ENCODE measurements at places on chromosomes 6 and 20.

DNA sequence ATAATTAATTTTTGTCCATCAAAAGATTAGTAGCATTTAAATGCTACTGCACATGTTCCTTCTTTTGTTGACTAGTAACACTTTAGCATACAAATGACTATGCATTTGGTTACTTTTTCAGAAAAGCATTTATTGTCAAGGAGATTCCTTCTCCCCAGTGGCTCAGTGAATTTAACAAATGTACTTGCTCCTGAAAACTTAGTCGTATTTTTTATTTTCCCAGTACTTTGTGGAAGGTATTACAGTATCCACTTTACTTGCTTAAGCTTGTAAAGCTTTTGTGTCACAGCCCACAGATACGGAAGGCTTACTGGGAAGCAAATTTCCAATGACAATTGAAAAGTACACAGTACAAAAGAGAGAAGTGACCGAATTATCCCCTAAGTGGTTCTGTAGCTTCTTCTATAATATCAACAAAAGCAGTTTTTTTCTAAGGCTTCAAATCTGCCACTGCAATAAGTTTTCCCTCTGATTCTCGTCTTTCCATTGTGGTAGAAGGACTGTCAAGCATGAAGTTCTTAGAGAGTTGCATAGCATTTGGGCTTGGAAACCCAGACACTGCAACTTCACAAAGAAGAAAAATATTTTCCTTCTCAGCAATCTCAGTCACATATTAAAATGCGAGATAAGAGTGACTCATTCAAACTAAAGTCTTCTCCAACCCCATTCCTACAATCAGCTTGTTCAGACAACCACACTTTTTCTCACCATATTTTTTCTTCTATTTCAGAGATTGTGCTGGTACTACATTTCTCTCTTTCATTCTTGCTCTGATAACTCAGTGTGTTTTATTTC is 431.2 kb downstream of the GRIK2 start:
- no peak for DNase-seq

- no peak for DNase-seq
Measured at GRCh38 chr6:166736634-166737033, 109.6 kb upstream of the RPS6KA2 start.

GRCh38 chr6:147160593-147160992 is 43.6 kb upstream of the STXBP5 start:
- no peak for DNase-seq

DNA sequence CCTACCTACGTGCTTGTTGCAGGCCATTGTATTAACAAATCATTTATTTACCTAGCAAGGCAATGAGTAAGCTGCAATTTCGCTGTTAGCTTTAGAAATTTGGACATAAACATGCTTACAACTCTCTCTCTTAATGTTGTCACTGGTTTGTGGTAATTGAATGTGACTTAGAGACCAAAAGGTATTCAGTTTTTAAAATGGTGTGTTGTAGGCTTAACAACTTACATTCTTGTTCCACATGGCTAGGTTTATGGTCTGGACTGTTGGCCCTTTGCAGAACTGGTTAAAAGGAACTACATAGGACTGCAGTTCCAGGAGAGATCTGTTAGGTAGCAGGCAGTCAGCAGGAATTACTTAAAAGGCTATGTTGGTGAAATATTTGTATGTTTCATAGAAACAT is 10.3 kb upstream of the CTAGE9 start:
- DNase-seq, result no peak

DNA sequence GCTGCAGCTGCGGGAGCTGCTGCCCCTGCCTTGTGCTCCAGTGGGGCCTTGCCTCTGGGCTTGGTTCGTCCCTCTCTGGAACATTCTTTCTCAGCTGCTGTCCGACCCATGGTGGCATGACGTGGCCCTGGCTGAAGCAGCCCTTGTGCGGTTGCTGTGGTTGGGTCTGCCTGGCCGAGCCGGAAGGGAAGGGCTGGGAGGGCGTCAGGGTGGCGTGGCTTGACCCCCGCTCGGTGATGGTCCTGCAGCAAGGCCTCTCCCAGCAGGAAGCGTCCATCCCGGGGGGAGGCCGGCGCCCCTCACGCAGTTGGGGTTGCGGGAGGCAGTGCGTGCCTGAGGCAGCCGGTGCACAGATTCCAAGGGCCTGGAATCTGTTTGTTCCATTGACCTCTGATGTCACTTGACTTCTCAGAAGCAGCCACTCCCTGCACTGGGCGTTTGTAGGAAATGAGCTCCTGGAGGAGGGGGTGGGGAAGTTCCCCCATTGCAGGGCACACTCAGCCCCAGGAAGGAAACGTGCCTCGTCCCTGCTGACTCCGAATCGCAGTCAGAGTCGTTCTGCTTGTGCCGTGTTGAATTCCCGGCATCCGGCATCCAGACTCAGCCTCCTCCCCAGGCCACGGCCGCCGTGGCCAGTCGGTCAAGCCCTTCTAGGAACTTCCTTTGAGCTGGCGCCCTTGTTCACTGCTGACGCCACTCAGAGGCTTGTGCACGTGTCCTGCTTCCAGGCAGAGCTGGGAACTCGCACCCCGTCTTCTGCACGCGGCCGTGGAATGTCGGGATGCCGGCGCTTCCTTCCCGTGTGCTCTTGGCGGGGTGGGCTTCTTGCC is 9.7 kb upstream of the TNFRSF6B start:
- no peak for DNase-seq

- peak; percentile 67 for DNase-seq
Measured at GRCh38 chr20:62136283-62137091, 6.7 kb downstream of the PSMA7 start.

GRCh38 chr6:50520326-50521266 is 192.7 kb upstream of the TFAP2D start:
- no peak for DNase-seq

DNA sequence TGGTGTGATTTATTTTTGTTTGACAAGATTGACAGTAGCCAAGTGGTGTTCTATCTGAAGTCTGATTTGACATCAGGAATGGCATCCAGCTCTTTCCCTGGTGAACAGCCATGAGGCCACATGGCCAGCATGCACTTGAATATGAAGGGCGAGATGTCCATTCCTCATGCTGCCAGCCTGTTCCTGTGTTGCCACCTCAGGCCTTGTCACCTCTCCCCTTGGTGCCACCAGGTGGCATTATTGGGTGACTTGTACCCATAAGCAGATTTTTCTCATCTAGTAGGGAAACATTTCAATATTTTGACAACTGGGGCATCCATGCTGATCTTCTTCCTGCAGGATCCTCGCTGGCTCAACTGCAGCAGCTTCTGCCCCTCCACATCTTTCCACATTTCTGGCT is 199.1 kb downstream of the ERMARD start:
- DNase-seq, result no peak

- DNase-seq, result no peak
Measured at GRCh38 chr6:109507490-109508072, 24.6 kb upstream of the ZBTB24 start.

DNA sequence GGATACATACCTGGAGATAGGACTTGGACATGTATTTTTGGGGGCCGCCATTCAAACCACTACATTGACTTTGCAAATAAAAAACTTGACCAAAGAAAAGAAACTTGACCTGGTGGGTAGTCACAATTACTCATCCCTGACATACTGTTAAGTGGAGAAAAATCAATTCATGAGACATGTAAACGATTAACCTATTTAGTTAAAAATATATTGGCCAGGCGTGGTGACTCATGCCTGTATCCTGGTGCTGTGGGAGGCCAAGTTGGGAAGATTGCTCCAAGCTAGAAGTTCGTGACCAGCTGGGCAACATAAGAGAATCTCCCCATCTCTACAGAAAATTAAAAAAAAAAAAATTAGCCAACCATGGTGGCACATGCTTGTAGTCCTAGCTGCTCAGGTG is 2.5 kb upstream of the SRSF12 start:
- DNase-seq, result no peak

DNA sequence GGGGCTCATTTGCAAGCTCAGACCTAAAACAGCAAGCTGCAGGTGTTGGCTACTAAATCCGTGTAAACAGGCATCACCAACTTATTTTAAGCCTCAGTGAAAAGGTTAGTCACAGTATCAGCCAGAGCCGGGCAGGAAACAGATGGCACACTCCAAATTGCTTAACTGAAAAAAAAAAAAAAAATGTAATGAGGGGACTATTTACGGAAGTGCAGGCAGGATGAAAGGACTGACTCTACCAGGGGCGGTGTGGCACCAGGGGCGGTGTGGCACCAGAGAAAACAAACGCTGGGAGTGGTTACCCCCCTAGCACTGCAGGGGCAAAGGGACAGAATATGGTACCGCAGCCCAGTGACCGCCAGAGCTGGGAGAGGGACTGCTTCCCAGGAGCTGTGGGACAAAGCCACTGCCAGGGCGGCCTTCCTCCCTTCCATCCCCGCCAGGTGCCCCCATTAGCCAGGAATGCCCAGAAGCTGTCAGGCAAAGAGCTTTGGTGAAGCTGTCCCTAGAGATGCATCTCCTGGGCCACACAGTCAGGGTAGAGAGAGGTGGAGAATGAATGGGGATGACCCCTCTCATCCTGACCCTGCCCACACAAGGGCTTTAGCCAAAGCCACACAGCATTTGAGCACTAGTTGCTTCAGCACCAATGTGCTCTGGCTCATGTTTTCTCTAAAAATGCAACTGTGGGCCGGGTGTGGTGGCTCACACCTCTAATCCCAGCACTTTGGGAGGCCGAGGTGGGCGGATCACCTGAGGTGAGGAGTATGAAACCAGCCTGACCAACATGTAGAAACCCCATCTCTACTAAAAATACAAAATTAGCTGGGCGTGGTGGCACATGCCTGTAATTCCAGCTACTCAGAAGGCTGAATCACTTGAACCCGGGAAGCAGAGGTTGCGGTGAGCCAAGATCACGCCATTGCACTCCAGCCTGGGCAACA is 39.6 kb upstream of the GFOD1 start:
- no peak for DNase-seq

DNA sequence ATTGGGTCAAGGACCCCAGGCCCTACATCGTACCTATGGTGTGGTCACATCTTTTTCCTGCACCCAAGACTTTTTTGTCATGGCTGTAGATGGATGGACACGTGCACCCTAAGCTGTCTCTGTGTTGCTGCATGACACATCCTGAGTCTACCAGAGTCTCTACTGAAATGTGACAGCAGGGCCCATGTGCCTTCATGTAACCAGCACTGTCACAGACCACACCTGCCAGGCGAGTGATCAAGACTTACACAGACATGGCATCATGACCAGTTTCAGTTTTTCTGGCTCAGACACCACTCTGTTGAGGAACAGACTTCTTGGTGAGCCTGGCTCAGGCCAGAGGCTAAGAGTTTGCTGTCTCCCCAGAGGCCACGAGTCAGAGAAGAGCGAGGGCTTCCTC is 7.6 kb downstream of the PRND start:
- no peak for DNase-seq

DNA sequence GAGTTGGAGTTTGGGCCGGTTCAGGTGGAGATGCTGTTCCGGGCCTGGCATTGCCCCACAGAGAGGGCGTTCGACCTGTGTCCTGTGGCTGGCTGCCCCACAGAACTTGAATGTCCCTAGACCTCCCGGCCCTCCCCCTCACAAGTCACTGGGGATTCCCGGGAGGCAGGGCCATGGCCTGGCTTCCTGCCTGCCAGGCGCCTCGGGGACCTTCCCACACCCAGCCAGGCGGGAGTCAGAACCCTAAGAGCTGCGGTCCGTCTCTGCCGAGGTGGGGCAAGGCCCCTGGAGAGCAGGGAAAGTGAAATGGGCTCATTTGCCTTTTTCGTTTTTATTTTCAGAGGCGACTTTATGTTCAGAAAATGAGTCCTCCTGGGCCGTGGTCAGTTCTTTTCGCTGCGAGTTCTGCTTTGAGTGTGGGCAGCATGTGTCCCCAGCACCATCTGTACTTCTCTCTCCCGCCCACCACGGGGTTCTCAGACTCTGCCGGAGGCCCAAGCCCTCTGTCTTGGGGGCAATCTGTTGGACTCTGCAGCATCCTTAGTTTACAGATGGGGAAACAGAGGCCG is 8.5 kb downstream of the RBM38 start:
- peak; percentile 34 for DNase-seq

- no peak for DNase-seq
Measured at GRCh38 chr20:40160097-40160550, 528.9 kb downstream of the MAFB start.

- DNase-seq, result no peak
Measured at GRCh38 chr20:62785393-62785792, 10.9 kb upstream of the MRGBP start.

GRCh38 chr6:127486934-127487333 is 27.7 kb upstream of the KIAA0408 start:
- no peak for DNase-seq

GRCh38 chr6:41426438-41426851 is 91.0 kb downstream of the NCR2 start:
- no peak for DNase-seq

- DNase-seq, result no peak
Measured at GRCh38 chr20:57205606-57206219, 60.7 kb downstream of the BMP7 start.

DNA sequence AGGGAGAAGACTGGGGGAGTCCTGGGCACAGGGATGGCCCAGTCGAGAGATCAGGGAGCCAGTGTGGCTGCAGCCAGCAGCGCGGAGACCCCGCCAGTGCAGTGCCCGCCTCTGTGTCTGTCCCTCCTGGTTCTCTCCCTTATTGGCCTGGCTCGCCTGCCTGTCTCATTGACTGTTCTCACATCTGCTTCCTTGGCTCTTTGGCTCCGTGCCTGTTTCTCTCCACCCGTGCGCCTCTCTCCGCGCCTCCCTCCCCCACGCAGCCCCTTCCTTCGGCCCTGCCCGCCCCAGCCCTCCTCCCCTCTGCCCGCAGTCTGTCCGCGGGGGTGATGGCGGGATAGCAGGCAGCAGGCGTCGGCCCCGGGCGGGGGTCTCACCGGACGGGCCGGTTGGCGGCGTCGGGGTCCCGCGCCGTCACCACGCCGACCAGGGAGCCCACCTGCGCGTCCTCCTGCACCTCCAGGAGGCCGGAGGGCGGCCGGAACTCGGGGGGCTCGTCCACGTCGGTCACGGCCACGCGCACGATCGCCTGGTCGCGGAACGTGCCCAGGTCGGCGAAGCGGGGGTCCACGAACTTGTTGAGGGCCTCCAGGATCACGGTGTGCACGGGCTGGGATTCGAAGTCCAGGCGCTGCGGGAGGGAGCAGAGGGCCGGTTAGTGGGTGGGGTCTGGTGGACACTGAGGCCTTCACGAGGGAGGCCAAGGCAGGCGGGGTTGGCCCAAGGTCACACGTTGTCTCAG is 92.0 kb downstream of the CD40 start:
- no peak for DNase-seq

- DNase-seq, result no peak
Measured at GRCh38 chr6:120378582-120379220, 955.6 kb downstream of the TBC1D32 start.

DNA sequence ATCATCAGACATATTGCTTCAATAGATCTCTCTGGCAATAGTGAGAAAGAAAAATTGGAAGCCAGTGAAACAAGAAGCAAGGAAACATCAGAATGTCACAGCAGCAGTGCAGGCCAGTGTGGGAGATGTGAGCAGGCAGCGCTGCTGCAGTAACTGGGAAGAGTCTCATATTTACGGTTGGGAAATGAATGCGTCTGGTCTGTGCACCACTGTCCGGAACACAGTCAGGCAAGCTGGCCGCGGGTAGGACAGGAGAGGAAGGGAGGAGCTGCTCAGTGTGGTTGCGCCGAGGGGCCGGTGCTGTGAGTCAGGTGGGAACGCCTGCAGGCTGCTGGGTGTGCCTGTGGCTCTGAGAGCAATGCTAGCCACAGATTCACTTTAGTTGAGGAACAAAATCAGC is 6.4 kb upstream of the PSMG4 start:
- DNase-seq, result no peak

Data from effector CD4-positive, alpha-beta T cell (primary cell).